ENCODE measurements at places on chromosomes 7 and 10. TPM values are rescaled to one million over a fixed set of nuclear protein-coding genes. Genes with fewer than 3 reads are reported as not detected.

DNA sequence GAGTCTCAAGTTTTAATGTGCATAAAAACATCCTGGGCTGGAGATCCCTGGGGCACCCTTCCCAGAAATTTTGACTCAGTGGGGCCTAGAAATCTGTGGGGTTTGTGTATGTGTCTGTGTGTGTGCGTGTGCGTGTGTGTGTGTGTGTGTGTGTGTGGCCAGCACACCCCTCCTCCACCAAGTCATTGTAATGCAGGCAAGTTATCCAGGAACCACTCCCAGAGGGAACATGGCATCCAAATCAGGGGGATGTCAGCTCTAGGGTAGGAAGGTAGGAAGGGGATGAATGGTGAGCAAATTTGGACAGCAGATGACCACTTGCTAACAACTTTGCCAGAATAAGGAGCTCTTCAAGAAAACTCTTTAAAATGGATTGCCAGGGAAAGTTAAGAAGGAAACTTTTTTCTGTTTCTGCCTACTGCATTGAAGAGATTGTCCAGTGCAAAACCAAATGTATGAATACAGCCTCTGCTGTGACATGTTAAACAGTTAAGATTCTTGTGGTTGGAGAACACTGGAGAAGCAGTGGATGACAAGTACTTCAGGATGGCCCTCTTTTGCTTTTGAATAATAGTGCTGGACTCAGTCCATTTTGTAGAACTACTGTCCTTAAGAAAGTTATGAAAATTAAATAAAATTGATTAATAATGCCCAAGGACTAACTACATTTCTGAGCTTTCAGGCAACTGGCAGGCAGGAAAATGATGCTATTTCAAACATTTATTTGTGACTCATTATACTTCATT lies 12.3 kb downstream of the STAMBPL1 start:
- DNase-seq: no peak

DNA sequence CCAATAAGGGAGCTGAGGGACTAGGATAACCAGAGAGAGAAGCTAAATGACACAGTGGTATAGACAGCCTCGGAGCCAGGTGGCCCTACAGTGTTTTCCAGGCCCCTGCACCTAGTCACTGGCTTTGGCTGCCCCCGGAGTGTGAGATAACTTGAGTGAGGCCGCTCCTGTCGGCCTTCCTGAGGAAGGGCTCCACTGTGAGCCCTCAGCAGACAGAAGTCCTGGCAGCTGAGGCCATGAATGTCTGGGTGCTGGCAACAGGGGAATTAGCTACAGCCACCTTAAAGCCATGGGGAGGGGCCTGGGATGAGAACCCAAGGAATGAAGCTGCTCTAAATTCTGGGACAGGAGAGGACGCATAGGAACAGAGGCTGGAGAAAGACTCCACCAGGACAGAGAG lies 4.6 kb upstream of the GDF10 start:
- no peak for DNase-seq

- DNase-seq: peak; percentile 11
Observed at GRCh38 chr10:48463318-48464003, 141.4 kb downstream of the ARHGAP22 start.

DNA sequence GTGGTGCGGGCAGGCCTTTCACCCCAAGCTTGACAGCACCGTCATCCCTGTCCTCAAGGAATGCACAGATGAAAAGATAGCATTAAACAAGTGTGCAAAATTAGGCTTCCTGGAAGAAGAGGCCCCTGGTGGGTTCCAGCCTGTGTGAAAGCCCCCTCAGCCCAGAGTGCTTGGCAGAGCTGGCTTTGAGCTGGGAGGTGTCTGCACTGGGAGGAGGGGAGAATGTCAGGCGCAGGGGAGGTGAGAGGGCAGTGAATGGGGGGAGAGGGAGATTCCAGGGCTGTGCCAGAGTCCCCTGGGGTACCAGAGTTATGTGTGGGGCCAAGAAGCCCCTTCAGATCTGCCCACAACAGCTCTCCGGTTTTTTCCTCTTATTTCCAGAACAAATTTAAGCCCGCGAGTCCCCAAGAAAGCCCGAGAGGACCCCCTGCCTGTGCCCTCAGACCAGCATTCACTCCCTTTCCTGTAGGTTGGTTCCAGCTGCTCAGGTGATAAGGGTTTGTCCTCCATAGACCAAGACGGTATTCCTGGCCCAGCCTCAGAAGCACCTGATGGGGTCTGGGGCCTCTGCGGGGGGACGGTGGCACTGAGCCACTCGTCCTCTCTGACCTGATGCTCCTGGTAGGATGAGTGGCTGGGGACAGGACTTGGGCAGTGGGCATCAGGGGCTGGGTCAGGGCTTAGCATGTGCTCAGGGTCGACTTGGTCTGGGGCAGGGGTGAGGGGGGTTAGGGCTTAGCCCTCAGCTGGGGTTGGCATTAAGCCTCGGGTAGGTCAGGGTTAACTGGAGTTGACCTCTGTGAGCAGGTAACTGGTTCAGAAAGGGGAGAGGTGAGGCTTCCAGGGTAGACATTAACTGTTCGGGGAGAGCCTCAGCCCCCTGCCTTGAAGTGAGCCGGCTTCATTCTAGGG lies 43.4 kb downstream of the ADCYAP1R1 start:
- DNase-seq: no peak

DNA sequence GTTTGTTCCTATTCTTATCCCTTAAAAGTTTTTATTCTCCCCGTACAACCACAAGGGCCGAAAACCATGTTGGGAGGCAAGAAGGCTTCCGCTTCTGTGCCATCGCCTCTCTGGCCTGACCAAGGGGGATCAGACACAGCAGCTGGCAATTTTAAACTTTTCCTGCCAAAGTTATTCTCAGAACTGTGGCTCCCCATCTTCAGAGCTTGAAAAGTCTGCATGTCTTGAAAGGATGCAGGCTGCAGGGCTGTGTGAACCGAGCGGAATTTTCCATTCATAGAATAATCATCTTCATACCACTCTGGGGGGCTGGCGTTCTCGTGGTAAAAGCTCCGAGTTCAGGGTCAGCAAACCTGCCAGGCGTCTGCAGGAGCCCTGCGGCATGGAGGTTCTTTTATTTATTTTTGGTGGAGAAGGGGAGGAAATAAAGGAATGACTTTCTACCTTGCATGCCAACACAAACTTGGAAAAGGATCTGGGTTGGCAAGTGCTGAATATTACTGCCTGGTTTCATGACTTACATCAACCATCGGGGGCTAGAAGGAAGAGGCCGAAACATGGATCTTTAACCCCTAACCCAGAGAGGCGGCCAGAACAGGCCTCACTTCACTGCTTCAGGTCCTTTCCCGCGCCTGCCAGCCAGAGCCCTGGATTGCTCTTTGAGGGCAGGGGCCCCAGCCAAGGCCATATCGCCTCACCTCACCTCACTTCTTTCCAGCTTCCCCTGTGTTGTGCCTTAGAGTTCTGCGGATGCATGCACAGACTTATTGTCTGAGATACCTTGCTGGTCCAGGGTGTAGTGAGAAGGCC lies 3.0 kb upstream of the NANOS1 start:
- no peak for DNase-seq

GRCh38 chr10:93288679-93289634 lies 193.2 kb downstream of the MYOF start:
- DNase-seq: peak; percentile 82

DNA sequence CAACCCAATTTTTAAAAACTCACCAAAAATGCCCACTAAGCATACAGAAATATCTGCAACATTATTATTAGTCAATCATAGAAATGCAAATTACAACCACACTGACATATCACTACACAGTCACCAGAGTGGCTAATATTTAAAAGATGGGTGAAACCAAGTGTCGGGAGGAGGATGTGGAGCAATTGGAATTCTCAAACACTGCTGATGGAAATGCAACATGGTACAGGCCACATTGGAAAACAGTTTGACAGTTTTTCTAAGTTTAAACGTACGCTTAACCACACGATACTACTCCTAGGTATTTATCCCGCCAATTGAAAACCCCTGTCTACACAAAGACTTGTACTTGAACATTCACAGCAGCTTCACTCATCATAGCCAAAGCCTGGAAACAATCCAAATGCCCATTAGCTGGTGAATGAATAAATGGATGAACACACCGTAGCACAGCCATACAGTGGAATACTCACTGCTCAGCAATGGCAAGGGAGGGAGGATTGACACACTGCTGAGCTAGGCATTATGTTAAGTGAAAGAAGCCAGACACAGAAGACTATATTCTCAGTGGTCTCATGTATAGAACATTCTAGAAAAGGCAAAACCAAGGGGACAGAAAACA lies 16.3 kb downstream of the GCK start:
- no peak for DNase-seq

GRCh38 chr7:122867471-122867980 lies 18.7 kb downstream of the CADPS2 start:
- no peak for DNase-seq

DNA sequence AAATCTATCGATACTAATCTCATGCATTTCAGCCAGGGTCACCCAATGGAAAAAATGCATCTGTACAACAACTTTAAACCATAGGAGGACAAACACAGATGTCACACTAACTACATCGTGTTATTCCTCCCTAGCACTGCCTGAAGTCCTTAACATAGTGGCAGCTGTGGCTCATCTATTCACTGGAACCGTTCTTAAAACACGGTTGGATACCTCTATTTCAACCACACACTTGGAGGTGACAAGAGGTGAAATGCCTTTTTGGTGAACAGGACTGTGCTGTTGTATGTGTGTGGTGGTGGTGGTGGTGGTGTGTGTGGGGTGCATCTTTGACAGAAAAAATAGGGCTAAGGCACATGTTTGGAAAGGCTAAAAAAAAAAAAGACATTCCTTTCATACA lies 93.1 kb downstream of the NRP1 start:
- no peak for DNase-seq

DNA sequence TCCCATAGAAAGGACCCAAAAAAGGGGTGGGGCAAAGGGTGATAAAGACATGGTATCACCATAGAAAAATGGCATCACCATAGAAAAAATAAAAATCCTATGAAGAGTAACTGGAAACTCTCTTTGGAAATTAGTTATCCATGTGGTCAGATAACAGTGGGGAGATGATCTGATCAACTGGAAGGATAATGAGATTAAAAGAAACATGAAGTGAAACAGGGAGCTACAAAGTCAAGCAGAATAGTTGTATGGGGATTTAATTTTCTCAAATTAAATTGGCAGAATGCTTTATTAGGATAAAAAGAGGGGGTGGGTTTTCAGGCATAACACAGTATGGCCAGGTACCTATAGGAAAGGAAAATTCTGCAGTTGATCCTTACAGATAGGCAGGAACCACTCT lies 111.2 kb downstream of the WNT2 start:
- no peak for DNase-seq

DNA sequence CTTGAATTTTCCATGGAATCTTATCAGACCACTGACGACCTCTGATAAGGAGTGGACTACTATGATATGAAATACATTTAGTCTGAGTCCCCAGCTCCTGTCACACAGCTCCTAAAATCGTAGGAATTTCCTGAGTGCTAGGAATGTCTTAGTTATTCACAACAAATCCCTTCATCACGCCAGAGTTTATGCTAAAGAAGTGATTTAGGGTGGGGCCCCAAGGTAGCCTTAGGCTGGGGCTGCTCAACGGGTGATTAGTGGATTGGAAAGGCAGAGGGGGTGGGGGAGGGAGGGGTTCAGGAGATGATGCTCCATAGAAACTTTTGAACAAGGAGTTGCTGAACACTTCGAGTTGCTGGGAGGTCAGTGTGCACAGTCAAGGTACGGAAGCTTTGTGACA lies 7.0 kb upstream of the TET1 start:
- no peak for DNase-seq

CTAGE8 gene
- 2.9 TPM for total RNA-seq

AKR1C4 gene
- total RNA-seq: not detected

SFTPA2 gene
- total RNA-seq: not detected

PLXDC2 gene
- 101 TPM for total RNA-seq
